ENCODE measurements at places on chromosomes 6 and 20.

GRCh38 chr20:31894980-31895675, 24.7 kb downstream of the TTLL9 start:
- peak; percentile 90 for DNase-seq

DNA sequence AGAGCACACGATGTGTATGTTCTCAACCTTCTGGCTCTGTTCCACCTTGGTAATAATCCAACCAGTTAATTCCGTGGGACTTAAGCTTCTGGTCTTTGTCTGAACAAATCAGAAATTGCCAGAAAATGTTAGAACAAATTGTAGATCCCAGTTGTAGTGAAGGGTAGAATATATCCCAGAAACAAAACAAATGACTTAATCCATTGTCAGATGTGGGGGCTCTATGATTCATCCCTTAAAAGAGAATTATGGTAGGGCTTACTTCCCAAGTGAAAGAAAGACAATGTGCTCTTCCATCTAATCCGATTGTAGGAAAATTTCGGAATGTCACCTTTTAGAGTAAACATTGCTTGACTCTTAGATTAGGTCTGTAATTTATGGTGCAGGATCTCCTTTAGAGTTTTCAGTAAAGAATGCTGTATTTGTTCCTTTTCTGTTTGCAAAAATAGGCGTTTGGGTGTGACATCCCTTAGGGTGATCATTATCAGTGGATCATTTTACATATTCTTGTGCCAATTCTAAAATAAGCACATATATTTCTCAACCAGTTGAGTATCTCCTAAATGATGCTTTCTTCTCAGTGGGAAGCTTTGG, 234.5 kb upstream of the ZNF217 start:
- no peak for DNase-seq

GRCh38 chr20:57908226-57908625, 198.4 kb upstream of the PMEPA1 start:
- DNase-seq: no peak

- DNase-seq: no peak
Measured at GRCh38 chr6:138063726-138064125, 43.5 kb downstream of the PERP start.

- no peak for DNase-seq
Measured at GRCh38 chr6:139779988-139780774, 405.7 kb upstream of the CITED2 start.

GRCh38 chr6:33914645-33915044, 110.8 kb upstream of the MLN start:
- peak; percentile 49 for DNase-seq

GRCh38 chr6:52720321-52720720, 43.0 kb downstream of the GSTA2 start:
- no peak for DNase-seq

DNA sequence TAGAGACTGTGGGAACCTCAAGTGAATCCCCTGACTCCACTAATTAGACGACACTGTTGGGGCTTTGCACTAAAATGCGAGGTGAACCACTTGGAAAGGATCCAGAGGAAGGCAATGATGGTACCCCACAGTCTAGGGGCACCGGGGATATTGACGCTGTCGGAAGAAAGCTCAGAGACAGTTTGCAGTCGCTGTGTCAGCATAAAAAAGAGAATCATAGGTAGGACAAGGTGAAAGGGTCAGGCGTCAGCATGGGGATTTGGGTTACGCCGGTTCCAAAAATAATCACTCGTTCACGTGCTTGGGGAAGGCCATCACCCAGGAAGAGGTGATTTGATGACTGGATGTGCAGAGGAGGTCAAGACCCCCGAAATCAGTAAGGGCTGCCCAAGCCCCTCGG, 598.0 kb upstream of the NOX3 start:
- DNase-seq: no peak

DNA sequence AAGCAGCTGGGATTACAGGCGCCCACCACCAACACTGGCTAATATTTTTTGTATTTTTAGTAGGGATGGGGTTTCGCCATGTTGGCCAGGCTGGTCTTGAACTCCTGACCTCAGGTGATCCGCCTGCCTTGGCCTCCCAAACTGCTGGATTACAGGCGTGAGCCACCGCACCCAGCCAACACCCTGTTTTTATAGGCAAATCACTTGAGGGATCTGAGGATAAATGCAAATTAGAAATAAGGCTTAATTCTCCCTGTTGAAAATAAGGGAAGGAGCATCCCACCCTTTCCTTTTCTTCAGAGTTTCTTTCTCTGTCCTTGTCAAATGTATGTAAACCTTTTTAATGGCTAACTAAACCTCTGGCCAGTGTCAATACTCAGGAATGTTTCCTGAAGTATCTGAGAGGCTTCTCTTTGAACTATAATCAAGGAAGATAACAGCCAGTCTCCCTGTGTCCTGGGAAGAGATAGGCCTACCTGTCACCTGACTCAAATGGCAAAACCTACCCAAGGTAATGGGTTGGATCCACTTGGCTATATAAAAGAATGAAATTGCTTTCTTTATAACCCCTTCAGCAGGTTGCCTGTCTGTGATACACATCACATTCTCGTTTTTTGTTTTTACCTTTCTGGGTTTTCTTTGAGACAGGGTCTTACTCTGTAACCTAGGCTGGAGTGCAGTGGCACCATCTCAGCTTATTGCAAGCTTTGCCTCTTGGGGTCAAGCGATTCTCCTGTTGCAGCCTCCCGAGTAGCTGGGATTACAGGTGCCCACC, 64.5 kb upstream of the TNFAIP3 start:
- DNase-seq: no peak

DNA sequence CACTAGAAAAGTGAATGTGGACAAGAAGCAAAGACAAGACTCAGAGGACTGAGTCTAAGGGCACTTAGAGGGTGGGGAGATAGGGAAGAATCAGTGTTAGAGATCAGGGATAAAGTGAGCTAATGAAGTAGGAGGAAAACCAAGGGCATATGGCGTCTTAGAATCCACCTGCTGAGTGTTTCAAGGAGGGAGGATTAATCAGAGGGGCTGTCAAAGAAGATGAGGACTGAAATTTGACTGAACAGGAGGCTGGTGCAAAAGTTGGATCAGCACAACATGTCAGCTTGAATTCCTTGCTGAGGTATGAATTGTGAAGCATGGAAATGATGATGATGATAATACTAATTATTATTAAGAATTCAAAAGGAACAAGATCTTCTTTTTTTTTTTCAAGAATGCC, 39.4 kb downstream of the PLCB4 start:
- DNase-seq: no peak

DNA sequence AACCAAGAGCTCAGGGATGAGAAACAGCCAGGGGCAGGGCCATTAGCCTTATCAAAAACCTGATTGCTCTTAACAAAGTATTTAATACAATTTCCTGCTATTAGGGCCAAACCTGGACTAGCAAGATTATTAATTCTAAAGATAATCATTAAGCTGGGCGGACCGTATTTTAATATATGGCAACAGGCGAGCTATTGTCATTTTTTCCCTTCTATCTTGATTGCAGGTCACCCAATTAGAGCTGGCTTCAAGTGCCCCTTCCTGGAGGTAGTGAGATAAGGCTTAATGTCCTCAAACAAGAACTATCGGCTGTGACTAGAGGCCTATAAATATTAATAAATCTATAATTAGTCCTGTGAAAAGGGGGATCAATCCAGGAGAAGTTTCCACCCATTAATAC, 66.0 kb upstream of the BLCAP start:
- no peak for DNase-seq

- DNase-seq: no peak
Measured at GRCh38 chr6:100035873-100036653, 42.0 kb upstream of the MCHR2 start.

DNA sequence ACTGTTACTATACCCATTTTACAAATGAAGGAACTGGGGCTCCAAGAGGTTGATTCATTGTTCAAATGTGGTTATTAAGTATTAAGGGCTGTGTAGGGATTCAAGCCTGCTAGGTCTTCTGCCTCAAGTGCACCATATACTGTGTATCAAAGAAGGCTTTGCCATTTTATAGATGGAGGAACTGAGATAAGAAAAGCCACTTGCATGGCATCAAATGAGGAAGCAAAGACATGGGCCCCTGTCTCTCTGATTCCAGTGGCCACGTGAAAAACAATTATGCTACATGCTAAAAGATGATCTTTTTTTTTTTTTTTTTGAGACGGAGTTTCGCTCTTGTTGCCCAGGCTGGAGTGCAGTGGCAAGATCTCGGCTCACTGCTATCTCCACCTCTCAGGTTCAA, 67.0 kb downstream of the TMEM200A start:
- DNase-seq: peak; percentile 21

GRCh38 chr20:34368547-34368946, 5.5 kb downstream of the ITCH start:
- no peak for DNase-seq

GRCh38 chr6:51283723-51284355, 465.2 kb downstream of the TFAP2B start:
- peak; percentile 23 for DNase-seq

DNA sequence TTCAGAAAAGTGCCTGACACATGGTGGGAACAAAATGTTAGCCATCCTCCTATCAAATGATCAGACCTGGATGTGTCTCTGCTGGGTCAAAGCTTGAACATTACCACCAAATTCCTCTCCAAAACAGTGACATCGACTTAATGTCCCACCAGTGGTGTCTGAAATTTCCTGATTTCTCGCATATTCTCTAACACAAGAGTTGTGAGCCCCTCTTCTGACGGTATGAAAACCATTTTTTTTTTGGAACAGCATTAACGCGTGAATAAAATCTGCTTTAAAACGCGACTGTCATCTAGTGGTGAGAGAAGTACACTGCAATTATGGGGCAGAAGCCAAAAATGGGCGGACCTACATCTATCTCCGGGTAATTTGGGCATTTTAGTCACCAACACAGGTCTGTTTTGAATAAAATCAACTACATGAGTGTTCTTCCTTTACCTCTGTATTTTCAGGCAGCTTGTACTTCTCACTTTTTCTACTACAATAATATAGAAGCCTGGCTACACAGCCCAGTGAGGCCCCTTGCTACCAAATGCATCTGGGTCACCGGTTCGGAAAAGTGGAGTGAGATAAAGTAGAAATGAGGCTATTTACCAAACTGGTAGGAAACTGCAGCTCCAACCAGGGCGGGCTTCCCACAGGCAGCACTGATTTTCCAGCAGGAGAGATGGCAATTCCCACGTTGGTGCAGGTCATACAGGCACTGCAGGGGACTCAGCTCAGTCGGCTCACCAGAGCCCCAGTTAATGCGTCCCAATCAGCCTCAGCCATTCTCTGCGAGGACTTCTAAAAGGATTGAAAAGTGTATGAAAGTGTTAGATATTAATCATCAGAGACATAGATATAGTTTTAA, 27.4 kb downstream of the MGME1 start:
- DNase-seq: peak; percentile 89

DNA sequence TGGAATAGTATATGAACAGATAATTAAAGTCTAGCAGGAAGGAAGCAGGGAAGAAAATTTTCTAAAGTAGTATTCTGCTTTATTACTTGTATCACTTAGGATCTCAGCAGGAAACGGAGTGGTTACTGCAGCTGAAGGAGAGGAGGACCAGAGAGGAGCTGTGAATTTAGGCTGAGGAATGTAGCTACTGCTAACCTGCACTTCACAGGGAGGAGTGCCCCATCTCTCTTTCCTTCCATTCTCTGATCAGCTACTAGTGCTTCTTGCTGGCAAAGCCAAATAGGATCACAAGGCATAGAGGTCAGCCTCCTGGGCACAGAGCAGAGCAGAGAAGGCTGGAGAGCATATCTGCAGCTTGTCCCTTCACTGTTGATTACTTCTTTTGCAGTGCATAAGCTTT, 205.3 kb upstream of the ASCC3 start:
- no peak for DNase-seq

DNA sequence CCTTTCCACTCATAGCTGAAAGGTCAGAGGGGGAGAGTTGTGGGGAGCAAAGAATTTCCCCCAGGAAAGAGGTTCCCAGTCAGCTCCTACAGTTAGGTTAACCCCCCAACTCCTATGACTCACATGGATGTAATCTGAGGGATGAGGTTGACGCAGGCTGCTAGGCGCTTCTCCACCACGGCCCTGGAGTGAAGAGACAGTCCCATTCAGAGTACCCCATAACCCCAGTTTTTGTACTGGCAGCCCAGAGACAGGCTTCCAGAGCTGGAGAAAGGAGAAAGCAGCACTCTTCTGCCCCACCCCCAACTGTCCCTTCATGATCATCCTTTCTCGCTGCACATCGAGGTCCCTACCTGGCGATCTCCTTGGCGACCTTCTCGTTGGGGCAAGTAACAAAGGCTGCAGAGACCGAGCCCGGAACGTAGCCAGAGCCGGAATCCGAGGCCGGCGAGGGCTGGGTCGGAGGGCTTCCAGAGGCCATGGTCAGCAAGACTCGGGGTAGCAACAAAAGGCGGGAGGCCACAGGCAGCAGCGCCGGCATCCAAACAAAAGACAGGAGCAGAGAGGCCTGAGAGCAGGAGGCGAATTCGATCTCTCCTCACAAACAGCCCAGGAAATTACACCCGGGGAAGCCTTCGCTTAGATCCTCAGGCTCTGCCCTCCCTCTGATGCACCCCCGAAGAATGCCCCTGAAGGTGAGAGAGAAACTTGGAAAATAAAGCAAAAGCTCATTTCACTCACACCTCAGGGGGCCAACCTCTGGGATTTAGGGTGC, 592 bp downstream of the CUTA start:
- DNase-seq: peak; percentile 47

- DNase-seq: peak; percentile 68
Measured at GRCh38 chr6:43770372-43771209, 580 bp downstream of the VEGFA start.

DNA sequence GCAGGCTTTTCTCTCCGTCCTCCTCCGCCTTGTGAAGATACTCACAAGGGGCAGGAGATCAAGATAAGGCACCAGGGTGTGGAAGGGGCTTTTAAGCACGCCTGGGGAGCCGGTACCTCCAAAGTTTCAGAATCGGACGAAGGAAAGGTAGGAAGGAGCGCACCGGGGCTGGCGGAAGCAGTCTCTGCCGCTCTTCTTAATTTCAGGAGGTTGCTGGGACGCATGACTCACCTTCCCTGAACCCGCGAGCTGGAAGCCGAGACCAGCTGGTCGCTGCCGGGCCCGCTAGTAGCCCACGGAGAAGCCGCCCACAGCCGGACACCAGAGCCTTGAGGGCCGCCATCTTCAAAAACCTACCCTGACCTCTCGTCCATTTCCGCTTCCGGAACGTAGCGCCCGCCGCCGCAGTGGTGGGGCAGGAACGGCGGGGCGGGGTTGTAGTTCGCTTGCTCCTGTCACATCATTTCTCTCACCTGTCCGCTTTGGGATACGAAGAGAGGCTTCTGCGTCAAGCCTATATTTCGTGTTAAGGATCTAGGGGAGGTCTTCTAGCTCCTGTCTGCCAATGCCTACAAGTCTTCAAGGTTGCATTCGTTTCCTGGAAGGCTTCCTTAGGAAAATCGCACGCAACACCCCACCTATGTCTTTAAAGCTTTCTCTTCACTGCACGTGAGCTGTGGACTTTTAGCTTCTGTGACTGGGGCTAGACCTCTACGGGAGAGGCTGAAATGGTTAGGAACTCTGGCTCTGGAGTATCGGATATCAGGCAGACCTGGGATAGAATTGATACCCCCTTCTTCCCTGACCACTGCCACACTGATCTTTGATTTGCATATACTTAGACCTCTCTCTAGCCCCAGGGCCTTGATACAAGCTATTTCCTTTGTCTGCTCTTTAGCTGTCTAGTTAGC, at the start of gene MRPS18A:
TSS of gene MRPS18A (minus strand) at position 355 of the 911 bp plus-strand sequence. CDS start at position 343, 12 bp downstream.
- peak; percentile 89 for DNase-seq
